ENCODE measurements at places on chromosomes 11 and 22.

GRCh38 chr22:32326647-32327046 is 31.0 kb upstream of the RFPL3 start:
- no peak for DNase-seq

DNA sequence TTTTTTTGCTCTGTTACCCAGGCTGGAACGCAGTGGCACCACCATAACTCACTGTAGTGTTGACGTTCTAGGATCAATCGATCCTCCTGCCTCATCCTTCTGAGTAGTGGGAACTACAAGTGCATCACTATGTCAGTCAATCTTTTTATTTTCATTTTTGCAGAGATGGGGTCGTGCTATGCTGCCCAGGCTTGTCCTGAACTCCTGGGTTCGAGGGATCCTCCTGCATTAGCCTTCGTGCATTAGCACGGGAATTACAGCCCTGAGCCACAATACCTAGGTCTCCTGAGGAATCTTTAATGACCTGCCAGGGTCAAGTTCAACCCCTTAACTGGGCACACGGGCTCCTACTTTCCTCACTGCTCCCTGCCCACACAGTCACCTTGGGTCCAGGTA is 4.4 kb downstream of the APOL3 start:
- DNase-seq, result no peak

- DNase-seq, result no peak
Observed at GRCh38 chr11:131980199-131980598, 609.8 kb downstream of the NTM start.

DNA sequence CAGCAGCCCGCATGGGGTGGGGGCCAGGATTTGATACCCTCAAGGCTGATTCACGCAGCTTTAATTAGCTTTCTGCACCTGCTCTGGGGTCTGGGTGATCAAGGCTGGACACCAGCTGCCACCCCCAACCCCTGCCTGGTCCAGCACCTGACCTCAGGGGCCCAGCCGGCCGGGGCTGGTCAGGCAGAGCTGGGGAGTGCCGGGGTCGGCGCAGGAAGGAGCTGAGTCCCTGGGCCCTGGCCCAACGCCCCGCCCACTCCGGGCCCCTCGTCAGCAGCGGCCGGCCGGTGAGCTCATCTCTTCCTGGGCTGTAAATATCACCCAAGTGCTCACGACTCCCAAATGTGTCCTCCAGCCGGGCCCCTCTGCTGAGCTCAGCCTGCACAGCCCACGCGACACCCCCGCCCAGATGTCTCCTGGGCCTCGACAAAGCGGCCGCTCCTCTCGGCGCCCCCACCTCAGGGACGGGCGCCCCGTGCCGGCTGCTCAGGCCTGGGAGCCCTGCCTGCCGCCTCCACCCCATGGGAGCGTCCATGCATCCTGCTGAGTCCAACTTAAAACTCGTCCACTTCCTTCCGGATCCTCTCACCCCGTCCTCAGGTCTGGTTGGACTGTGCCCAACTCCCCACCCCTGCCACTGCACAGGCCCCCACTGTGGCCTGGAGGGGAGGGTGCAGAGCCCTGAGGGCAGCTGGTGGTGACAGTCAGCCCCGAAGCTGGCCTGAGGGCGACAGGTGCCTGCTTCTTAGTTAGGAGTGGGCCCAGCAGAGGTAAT is 29.0 kb downstream of the RTN4R start:
- no peak for DNase-seq

GRCh38 chr11:3684819-3685172 is 13.6 kb upstream of the CHRNA10 start:
- DNase-seq, result no peak

- no peak for DNase-seq
Observed at GRCh38 chr11:95299078-95299679, 68.2 kb upstream of the SESN3 start.

DNA sequence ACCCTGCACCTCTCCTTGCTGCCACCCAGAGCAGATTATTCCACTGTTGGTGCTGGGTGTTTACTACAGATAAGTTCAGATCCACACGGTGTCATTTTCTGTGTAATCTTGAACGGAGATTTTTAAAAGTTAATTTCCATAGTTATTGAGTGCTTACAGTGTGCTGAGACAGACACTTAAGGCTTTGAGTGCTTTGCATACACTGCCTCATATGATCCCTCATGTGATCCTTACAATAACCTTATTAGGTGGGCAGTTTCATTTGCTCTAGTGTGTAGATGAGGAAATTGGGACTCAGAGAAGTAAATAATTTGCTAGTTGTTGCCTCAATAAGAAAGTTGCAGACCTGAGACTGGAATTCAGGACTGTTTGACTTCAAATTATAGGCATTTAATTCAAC is 32.3 kb upstream of the ME3 start:
- DNase-seq, result no peak

GRCh38 chr11:75199412-75199955 is 41.1 kb upstream of the TPBGL start:
- no peak for DNase-seq

- DNase-seq, result no peak
Observed at GRCh38 chr11:102447193-102447592, 5.4 kb downstream of the TMEM123 start.

DNA sequence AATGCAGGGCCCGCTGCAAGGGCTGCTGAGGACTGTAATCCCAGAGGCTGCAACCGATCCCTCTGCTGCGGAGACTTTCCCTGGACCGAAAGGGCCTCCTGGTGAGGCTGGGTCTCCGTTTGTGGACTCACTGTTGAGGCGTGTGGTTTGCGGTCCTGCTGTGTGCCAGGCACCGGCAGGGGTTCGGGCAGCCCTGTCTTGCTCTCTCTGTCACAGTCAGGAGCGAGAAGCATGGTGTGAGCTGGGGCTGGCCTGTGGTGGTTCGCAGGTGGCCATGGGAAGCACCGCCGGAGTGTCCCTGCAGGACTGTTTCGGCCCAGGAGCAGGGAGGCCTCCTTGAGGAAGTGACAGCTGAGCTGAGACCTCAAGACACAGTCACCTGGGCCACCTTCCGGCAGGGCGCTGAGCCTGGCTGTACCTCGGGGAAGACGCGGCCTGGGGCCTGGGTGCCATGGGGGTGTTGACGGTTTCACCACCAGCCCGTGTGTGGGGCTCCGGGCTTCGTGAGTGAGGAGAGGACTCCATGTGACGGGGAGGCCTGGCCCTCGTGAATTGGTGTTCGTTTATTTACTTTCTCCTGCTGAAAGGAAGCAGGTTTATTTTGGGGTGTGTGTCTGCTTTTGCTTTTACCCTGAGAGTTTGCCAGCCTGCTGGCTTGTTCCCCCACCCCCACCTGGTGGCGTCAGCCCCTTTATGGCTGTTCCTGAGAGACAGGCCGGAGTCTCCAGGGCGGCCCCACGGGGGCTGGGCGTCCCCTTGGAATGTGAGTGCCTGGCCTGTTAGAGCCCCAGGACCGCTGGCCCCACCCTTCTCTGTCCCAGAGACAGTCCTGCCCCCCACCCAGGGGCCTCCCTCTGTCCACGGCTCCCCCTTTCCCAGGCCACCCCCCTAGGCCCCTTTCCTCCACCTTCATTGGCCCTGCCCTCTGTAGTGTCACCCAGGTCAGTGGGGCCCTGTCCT is 122.5 kb downstream of the KCNQ1OT1 start:
- no peak for DNase-seq

- DNase-seq, result no peak
Observed at GRCh38 chr22:26570115-26570514, 19.8 kb downstream of the TPST2 start.

GRCh38 chr11:107857550-107858216 is 904 bp downstream of the SLC35F2 start:
- DNase-seq, result no peak

GRCh38 chr11:75654314-75654713 is 14.5 kb downstream of the MAP6 start:
- DNase-seq, result no peak

GRCh38 chr22:40376149-40376548 is 5.8 kb downstream of the SGSM3 start:
- DNase-seq, result no peak

DNA sequence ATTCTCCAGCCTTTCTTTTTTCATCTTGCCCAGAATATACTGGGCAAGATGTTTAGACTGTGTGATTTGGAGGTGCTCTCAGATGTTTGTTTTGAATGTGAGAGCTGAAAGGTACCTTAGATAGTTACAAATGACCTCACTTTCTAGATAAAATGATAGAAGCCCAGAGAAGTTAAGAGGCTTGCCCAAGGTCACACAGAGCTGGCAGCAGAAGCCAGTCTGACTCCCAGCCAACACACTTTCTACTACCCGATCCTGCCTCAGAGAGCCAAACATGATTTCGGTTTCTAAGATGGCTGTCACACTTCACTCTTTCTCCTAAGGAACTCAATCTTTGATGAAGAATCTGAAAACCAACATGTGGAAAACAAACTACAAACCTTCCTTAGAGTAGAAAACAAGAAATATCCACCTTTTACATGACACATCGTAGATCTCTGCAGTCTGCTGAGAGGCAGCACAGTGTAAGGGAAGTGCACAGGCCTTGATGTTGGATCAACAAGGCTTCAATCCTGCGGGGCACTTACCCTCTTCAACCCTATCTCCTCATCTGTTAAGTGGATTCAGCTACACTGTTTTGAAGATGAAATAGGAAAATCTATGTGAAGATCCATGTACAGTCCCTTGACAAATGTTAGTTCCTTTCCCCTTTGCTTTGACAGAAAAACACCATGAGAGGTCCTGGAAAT is 58.6 kb downstream of the SYTL2 start:
- DNase-seq, result no peak

DNA sequence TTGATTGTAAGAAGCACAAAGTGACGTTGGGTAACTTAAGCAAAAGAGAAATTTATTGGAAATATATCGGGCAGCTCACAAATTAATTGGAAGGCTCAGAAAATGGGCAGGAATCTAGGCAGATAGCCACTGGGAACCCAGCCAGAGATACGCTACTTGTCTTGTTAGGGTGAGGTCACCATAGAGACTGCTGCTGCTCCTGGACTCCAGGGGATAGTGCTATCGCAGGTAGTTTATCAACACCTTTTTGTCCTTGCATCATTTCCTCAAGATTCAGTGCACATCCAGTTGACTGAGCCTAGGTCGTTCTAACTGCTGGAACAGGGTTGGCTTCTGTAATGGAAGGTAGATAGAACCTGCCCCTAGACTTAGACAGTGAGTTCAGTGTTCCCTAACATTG is 19.6 kb downstream of the AMOTL1 start:
- no peak for DNase-seq

GRCh38 chr11:67422891-67423290 is 5.4 kb upstream of the RPS6KB2 start:
- no peak for DNase-seq

- no peak for DNase-seq
Observed at GRCh38 chr22:26585104-26585790, 4.7 kb downstream of the TPST2 start.

DNA sequence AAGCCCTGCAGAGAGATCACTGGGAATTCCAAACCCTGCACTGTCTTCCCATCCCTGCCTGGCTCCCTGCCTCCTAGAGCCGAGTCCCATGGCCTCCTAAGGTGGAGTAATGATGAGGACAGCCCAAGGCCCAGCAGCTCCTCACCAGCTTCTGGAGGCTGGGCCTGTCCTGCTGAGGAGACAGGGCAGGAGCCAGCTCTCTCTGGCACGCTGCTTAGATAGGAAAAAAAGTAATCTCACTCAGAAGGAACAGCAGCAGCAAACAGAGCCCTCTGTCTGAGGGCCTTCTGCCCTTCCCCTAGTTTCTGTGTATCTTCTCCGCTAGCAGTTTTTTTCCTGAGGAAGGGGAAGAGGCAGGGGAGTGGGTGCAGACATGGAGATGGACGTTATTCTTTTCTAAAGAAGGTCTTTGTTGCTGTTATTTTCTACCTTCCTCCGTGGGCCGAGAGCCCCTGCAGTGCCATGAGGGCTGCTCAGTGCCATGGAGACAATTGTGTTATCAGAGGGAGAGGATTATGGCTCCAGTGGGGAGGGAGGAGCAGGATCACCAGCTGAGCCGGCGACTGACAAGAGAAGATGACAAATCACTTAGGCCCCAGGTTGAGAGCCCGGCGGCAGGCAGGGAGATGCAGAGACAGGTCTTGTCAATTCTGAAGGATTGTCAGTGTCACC is 315.3 kb downstream of the BUD13 start:
- no peak for DNase-seq

GRCh38 chr11:75940911-75941310 is 125.9 kb downstream of the UVRAG start:
- DNase-seq, result no peak

DNA sequence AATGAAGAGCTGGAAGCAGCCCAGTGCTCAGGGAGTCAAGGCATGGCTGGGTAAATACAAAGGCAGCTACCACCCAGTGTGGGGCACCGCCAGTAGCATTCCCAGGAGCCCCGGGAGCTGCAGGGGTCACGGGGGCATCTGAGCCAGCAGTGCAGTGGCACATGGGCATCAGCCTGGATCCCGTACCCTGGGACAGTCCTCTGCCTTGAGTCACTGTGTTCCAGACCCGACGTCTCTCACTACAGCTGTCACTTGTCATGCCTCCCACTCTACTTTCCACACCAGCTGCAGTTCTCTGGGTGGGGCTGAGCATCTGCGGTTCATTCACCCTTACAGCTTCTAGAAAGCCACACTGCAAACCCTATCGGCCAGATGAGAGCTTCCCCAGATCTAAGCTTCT is 29.6 kb downstream of the DHCR7 start:
- no peak for DNase-seq

DNA sequence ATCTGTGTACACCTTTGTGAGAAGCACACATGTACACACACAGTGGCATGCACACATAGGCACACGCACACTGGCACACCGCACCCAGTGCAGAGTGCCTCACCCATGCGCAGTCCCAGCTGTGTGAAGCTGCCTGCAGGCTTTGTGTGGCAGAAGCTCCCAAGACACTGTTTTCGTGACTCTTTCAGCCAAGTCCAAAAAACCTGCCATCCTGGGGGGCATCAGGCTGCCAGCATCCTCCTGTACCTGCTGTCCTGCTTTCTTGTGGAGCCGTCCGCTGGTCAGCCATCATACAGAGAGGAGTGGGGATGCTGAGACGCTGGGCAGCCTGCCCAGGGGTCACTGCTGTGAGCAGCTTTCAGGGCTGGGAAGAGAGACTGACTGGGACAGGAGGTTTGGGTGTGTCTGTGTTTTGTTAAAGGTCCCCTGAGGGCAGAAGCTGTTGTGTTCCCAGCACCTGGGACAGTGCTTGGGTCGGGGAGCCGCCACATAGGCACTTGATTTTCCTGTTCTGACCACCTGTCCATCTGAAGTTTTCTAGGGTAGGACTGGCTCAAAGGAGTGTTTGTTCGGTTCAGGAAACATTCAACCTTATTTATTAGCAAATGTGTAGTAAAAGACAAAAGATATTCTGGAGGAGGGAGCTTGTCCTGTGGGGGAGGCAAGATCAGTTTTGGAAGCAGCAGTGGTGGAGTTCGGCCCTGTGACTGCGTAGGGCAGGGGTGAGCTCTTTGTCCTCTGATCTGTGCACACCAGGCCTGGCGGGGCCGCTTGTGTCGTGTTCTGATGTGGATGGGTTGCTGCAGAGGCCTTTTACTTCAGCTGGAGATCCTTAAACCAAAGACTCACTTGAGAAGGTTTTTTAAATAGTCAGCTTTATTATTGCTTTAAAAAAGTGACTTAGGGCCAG is 29.7 kb downstream of the AP2A2 start:
- no peak for DNase-seq

GRCh38 chr11:96254087-96254486 is 88.9 kb downstream of the MAML2 start:
- DNase-seq, result no peak

GRCh38 chr22:39643311-39644083 is 72.9 kb downstream of the CACNA1I start:
- no peak for DNase-seq
